Renal cortical epithelial cell (primary cell): ENCODE measurements at places on chromosomes 5 and 9.

- peak; percentile 35 for DNase-seq
Measured at GRCh38 chr9:69371001-69371400, 46.0 kb downstream of the ENTREP1 start.

DNA sequence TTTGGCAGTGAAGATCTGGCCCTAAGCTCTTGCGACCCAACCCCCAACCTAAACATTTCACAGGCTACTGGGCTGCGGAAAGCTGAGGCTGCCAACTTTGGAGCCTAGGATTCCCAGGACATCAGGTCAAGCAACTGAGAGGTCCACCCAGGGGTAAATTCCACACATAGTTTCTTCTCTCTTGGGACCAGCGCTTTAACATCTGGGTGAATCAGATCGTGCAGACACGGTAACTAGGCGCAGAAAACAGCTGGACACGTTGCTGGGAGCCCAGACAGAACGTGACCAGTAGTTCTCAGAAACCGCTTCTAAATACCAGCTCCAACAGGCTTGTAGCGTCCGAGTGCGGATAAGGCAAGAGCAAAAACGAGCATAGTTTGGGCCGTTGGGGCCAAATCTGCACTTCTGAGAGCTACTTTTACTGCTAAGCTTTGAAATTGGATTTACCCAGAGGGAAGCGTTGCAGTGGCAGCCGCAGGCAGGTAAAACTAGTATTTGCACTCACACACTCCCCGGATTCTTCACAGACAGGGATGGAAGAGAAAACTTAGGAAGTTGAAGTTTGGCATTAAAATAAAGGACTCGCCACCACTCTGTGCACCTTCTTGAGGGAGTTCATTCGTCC, 11.8 kb downstream of the ITGA1 start:
- peak; percentile 91 for DNase-seq

- no peak for DNase-seq
Measured at GRCh38 chr9:104774132-104774531, 10.2 kb downstream of the NIPSNAP3B start.

DNA sequence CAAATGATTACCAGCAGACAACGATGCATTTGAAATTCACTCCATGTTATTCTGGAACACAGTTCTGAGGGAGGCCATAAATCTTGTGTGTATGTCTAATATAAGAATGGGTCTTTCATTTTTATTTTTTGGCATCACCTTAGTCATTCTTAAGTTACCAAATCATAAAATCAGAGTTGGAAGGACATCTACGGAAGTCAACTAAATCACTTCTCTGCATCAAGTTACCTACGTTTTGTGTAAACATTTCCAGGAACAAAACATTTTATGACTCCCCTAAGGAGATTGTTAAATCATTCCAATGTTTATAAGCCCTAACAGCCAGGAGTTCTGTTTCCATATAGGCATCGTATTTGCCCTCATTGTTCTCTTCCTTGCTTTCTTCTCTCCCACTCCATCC, 378.2 kb downstream of the FAM170A start:
- DNase-seq = peak; percentile 2

GRCh38 chr5:33557605-33558004, 116.8 kb downstream of the TARS1 start:
- DNase-seq = no peak
